ENCODE measurements at places on chromosomes 6 and 20.

DNA sequence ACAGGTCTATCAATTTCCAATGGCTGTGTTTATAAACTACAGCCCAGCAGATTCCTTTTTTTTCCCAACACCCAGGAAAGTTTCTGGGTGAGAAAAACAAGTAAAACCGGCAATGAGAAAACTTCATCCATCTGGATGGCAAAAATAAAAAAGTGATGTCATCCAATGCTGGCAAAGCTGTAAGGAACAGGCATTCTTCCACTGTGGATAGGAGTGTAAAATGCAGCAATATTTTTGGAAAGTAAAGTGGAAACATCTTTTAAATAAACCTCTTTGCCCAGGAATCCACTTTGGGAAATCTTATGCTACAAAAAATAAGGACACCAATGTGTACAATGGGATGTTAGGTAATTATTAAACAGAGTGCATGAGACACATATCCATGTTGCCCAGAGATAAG is 102.1 kb upstream of the NT5E start:
- no peak for DNase-seq

- no peak for DNase-seq
Observed at GRCh38 chr20:44464514-44464913, 11.2 kb upstream of the TTPAL start.

DNA sequence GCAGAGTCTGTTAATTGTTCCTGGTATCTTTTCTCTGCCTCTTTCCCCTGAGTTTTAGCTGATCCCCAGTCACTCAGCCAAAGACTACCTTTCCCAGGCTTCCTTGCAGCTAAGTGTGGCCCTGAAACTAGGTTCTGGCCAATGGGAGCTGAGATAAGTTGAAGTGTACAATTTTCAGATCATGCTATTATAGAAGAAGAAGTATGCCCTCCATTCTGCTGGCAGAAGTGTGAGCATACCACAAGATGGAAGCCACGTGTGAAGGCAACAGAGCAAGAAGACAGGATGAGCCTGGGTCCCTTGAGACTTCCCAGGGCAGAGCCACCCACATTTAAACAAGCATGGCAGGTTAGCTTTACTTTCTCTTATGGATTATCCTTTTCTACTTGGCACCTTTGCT is 273.2 kb downstream of the HIVEP2 start:
- no peak for DNase-seq

- DNase-seq, result no peak
Observed at GRCh38 chr6:31305703-31306219, 33.9 kb upstream of the HLA-C start.

- no peak for DNase-seq
Observed at GRCh38 chr20:16363506-16364319, 209.5 kb downstream of the KIF16B start.

- no peak for DNase-seq
Observed at GRCh38 chr20:53658973-53659372, 65.3 kb upstream of the ZNF217 start.

- DNase-seq, result no peak
Observed at GRCh38 chr20:21699216-21699508, 6.3 kb upstream of the PAX1 start.

DNA sequence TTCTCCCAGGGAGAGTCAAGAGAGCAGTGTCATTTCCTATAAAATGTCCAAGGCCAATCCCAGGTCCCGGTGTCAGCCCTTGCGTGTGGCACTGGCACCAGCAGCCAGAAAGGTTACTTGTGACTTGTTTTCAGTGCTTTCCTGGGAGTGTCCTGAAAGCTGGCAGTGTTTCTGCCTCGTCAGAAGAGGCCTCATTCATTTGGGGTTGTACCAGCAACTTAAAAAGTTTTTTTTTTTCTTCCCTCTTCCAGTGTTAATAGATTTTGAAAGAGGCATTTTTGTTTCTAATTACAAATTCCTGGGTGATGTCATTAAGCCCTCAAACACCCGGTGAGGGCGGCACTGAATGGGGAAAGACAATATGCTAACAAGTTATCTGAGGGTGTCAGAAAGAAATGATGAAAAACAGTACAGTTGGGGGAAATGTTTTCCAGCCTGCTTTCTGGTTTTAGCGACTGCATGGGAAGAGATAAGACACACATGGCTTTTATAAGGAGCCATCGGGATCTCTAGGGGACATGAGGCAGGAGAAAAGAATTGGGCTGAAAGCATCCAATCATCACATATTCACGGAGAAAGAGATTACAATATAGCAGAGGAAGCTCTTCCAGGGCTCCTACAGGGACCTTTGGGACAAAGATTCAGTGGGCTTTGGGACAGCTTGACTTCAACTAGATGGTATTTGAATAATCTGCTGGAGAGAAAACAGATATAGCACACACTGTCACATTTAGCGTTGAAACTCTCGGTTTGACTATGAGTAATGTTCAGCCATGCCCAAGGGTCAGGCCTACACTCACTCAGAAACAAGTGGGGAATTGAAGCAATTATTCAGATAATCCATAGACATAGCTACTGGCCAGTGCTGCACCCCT is 153.0 kb downstream of the BCAS1 start:
- DNase-seq, result no peak

DNA sequence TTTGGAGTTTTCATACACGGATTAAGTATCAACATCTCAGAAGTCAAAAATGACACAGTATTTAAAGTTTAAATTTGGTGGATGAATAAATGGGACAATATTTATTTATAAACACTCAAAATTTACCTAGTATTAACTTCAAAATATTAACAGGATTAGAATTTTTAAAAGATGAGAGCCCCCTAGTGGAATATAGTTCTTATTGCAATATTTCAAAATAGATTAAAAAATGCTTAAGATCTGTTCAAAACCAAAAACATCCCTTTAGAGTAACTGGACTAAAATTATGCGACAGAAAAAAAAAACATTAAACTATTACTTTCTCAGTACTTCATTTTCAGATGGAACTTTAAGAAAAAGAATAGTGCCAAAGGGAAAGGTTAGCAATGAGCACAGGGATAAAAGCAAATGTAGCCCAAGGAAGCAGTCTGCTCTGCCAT is 56.6 kb downstream of the SNX14 start:
- no peak for DNase-seq

DNA sequence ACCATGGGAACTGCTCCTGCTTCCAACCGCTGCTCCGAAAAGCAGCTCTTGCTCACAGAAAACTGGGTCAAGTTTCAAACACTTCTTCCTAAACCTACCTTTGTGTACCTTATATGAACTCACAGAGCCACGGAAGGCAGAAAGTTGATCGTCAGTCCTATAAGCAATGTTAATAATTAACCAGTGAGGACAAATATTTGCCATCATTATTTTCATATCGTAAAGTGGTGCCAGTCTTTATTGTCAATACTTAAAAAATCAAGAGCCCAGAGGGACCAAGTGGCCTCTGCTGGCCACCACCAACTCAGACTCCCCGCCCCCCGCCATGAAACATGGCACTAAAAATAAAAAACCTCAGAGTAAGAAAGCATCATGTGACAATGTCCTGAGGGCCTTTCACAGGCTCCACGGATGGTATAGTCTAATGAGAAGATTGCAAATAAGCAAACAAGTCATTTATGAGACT is 9.1 kb upstream of the PBOV1 start:
- no peak for DNase-seq

DNA sequence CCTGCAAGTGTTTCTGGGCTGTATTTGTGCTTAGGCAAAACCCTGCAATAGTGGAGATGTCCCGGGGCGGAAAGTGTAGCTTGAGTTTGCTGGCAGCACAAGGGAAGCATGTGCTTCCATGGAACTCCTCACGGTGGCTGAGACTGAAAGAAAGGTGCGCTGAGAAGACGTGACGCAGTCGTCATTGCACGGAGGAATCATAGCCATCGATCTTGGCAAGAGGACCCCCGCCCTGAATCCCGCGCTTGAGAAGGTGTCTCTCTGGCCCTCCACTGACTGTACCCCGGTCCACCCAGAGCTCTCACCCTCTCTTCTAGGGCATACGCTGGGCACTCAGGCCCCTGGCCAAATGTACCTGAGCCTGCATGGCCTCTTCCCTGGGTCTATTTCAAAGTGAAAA is 1081.8 kb upstream of the DEFB115 start:
- no peak for DNase-seq

DNA sequence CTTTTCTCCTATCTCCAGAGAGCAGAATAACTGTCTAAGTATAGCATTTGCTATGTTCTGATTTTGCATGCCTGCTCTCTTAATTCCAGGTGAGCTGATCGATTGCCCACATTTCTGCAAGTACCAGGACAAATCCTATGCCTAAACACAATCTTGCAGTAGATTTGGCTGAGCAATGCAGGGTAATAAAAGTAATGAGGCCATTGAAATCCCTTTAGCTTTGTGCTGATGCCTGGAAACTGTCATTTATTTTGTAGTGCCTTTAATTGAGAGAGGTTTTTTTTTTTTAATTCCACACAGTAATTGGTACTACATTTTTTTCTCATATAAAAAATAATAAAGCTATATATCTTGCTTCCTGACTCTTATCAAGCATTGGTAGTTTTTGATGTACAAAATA is 252.3 kb downstream of the NKAIN2 start:
- no peak for DNase-seq

DNA sequence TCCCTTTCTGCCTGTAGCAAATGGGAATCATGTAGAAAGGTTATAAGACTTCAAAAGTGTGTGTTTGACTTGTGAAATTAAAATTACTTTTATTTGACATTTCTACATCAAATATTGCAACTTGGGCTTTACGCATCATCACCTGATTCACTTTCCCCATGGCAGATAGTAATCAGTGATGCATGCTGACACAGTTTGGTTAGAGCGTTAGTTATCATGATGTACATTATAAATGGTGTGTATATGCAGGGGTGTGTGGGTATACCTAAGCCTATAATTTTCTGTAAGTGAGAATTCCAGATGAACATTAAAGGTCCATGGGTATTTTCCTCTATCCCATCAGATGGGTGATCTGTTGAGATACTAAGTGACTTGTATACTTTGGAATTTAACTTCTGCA is 141.5 kb downstream of the KLHL32 start:
- DNase-seq, result no peak

DNA sequence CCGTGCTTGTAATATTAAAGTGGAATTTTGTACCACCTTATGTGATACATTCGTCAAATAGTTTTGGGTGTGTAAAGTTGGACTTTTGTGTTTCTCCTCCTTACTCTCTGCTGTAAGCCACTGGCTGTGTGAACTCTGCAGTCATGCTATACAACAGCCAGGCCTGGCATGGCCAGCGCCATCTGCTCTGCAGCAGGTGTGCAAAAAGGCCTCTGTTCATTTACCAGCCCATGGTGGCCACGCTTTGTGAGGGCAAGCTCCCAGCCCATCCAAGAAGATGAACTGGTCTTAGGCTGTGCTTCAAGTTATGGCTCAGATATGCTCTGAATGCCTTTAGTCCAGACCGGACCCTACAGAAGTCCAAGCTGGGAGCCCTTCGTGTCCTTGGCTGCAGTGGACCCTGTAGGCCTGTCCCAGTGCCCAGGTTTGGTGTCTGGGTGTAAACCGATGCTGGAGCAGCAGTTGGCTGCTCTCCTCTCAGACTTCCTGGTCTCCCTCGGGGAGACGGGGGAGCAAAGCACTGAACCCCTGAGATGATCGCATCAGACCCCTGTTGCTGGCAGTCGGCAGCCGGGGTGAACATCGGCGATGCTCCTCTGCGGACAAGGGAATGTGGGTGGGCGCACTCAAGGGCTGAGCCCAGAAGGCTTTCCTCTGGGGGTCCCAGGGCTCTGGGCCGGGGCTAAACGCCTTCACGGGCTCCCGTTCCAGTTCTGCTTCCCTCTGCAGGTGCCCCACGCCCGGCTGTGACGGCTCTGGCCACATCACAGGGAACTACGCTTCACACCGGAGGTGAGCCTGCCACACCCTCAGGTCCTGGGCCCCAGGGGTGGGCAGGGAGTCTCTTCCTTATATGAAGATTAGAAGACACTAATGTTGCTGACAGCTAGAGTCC is 28.6 kb upstream of the PCMTD2 start:
- DNase-seq, result no peak

- no peak for DNase-seq
Observed at GRCh38 chr6:126529637-126530362, 189.9 kb downstream of the CENPW start.

GRCh38 chr20:21167261-21167660 is 41.4 kb downstream of the KIZ start:
- DNase-seq, result no peak

DNA sequence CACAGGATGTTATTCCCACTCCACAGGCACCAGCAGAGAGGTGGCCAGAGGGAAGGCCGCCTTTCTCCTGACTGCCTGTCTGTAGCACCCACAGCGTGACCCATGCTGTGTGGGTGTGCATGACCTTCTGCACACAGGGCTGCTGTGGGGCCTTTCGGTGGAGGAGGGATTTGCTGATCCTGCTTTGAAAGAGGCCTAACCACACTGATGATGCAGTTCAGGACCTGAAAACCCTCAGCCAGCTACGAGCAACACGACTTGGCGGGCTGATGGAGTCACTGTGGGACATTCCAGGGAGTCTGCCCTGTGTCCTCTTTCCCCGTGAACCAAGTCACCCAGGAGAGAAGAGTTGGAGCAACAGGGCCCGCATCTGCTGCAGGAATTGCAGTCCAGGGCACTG is 49.1 kb downstream of the SYTL3 start:
- DNase-seq, result no peak

DNA sequence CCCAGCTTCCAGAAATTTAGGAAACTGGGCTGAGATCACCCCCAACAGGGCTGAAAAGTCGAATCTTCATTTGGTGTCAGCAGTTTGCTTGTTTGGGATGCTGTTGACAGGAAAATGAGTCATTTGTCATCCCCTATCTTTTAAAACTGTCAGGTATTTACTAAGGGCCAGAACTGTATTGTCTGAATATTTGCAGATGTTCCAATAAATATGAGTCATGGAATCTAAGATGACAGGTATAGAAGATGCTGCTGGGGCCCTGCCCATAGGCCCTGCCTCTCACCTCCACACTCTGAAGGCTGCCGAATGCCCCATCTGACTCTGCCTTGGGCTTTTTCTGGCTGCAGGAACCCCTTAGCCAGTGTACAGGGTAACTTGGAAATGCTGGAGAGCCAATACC is 3.9 kb downstream of the ETV7 start:
- DNase-seq, result no peak

DNA sequence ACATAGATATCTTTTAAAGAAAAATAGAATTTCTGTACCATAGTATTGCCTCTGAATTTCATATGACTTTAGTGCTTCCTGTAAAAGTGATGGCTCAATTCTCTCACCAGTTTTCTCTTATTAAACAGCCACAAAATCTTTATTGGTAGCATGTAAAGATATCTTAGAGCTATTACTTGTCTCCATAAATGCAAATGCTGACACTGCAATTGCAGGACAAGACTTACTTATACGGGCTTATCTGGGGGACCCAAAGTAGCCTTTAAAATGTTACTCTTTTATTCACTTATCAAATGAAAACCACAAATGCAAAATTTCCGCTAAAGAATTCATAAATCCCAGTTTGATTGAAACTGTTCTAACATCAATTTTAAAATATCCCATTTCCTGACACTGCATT is 287.1 kb upstream of the SPTLC3 start:
- no peak for DNase-seq

GRCh38 chr20:37274851-37275524 is 13.4 kb upstream of the GHRH start:
- no peak for DNase-seq

DNA sequence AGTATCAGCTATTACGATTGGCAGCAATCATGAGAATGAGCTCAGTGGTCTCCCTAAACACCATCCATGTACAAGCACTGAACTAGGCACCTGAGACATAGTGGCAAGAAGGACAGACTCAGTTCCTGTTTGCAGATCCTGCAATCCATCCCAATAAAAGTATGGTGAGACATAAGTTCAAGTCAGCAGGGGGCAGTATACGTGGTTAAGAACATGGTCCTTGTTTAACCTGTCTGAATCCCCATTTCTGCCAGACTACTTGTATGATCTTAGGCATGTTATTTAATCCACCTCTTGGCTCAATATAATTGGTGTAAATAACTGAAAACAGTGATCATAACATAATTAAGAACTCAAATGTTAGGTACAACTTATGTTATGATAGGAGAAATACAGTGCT is 33.2 kb upstream of the PNISR start:
- no peak for DNase-seq

All from activated T-cell treated with anti-CD3 and anti-CD28 coated beads for 4 hours (primary cell).